ENCODE measurements at places on chromosomes 3 and 15. TPM values are rescaled to one million over a fixed set of nuclear protein-coding genes. Genes with fewer than 3 reads are reported as not detected.

The PLCH1 gene
- polyA plus RNA-seq: 0.08 TPM

DNA sequence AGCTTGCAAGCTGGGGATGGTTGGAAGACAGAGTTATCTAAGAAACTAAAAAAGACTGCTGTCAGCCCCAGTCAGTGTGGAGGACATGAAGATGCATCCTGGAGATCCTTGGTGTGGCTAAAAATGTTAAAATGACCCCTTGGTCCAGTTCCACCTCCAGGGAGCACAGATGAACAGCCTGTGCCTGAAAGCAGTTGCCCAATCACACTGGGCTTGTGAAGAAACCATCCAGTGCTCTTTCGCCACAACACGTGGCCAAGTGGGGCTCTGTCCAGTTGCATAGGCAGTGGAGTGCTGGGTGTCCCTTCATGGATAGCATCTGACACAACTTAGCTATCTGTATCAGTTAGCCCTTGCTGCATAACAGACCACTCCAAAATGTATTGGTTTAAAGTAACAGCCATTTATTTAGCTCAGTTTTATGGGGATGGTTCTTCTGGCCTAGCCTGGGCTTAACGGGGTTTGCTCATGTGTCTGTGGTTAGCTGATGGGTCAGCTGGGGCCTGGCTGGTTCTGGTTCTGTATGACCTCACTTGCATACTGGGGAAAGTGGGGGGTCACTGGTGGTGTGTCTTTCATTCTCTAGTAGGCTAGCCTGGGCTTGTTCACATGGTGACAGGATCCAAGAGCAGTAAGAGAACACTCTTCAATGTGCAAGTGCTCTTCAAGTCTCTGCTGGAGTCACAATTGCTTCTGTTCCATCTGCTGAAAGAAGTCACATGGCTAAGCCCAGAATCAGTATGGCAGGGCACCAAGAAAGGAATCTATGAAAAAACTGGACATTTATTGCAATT is 226.2 kb downstream of the PDCD6IP start:
- no peak for DNase-seq

The NDN gene
- 47.8 TPM for polyA plus RNA-seq

- DNase-seq: no peak
Measured at GRCh38 chr3:30187366-30187765, 419.0 kb upstream of the TGFBR2 start.

- no peak for DNase-seq
Measured at GRCh38 chr3:52194485-52195290, 3.3 kb upstream of the ALAS1 start.

All from aorta (tissue), 5 donors.